ENCODE measurements at places on chromosomes 12 and 14.

GRCh38 chr12:123519141-123520001 lies 14.1 kb downstream of the RILPL1 start:
- DNase-seq, result no peak

DNA sequence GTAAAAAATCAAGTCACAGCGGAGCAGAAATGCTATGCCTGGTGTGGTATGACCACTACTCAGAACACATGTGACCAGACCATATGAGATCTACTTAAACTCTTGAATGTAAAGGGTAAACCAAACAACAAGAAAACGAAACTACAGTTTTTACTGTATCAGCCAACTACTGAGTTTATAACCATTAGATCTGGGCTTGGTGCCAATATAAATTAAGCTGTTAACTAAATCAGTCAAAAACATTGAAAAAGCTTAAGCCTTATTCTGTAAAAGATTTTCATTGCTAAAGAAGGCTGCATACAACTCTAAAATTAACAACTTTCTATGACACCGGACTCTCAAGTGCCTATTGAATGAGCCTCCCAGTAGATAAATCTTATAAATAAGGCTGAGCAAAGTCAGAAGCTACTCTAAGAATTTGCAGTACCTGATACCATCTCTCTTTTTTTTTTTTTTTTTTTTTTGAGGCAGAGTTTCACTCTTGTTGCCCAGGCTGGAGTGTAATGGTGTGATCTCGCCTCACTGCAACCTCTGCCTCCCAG lies 35.4 kb downstream of the SPTLC2 start:
- peak; percentile 76 for DNase-seq

GRCh38 chr14:99802301-99803105 lies 9.3 kb downstream of the EML1 start:
- no peak for DNase-seq

GRCh38 chr14:78319406-78319805 lies 149.2 kb downstream of the NRXN3 start:
- DNase-seq, result no peak

DNA sequence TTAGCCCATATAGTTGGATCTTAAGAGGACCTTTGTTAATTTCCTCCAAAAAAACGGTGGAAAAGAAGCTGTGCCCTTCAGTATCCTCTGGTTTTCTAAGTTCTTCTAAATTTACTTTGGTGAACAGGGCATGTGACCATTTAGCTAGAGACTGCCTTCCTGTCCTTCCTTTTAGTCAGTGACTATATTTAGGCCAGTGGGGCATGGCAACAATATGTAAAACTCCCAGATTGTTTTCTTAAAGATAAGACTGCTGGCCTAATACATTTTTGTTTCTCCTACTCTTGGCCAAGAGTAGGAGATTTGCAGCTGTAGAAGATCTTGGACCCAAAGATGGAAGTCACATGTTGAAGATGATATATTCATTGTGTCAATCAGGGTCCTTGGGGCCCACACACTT lies 325.1 kb upstream of the DCN start:
- DNase-seq, result no peak

GRCh38 chr14:84273181-84273580 lies 1256.8 kb upstream of the FLRT2 start:
- no peak for DNase-seq

DNA sequence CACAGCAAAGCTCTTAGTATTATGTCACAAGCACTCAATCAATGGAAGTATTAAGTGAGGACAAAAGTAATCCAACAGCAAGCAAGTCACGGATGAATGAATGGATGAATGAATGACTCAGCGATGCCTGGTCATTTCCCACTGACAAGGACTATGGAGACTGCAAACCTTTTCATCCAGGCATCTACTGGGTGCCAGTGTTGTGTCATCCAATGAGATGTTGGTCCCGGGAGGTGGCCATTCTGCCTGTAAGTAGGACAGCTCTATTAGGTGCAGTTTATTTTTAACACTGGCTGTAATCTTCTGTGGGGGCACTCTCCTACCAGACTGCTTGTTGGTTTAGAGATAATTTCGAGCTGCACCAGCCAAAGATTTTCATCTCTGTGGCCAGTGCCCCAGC lies 39.4 kb downstream of the STAB2 start:
- DNase-seq, result no peak

- DNase-seq, result peak; percentile 26
Measured at GRCh38 chr14:74085047-74085637, 386 bp downstream of the LIN52 start.

GRCh38 chr12:121839106-121839992 lies 19.3 kb downstream of the HPD start:
- DNase-seq, result peak; percentile 99

- DNase-seq, result no peak
Measured at GRCh38 chr12:58529114-58529665, 391.1 kb downstream of the LRIG3 start.

DNA sequence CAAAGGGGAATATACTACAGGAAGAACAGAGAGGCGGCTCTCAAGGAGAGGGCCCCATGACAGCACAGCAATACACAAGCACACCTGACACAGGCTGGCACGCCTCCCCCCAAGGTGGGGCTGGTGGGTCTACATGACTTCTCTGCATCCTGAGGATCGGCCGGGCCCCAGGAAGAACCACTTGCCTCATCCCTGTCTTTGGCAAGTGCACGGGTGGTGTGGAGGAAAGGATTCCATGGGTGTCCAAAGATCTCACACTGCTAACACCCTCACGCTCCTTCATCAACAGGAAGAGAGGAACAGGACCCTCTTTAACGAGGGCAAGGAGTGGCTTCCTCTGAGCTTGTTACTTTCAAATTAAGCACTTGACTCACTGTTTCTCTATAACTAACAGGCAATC lies 7.3 kb downstream of the VAMP1 start:
- DNase-seq, result no peak
